ENCODE measurements at places on chromosomes 7 and 10.
A peak's percentile ranks its signal among the peaks of the same experiment; 100 is the strongest.

- peak; percentile 81 for DNase-seq
These were observed at the start of gene ABCB1 for GRCh38 chr7:87600130-87601124. ABCB1 (minus strand) TSS chr7:87600884; CDS start chr7:87600184, 700 bp downstream.

DNA sequence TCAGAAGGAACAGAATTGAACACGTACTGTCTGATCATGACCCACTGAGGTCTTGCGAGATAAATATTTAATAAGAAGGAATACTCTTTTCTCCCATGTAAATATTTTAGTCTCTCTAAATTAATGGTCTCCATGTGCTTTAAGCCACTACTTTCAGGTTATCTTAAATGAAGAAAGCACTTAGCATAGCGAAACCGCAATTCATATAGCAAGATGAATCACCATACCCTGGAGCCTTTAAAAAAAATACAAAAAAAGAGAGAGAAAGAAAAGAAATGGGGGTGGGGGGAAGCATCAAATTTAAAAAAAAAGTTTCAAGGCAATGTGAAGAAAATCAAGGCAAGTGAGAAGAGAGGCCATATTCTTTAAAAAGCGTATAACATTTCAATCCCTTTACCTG is 82.5 kb downstream of the CTTNBP2 start:
- no peak for DNase-seq

DNA sequence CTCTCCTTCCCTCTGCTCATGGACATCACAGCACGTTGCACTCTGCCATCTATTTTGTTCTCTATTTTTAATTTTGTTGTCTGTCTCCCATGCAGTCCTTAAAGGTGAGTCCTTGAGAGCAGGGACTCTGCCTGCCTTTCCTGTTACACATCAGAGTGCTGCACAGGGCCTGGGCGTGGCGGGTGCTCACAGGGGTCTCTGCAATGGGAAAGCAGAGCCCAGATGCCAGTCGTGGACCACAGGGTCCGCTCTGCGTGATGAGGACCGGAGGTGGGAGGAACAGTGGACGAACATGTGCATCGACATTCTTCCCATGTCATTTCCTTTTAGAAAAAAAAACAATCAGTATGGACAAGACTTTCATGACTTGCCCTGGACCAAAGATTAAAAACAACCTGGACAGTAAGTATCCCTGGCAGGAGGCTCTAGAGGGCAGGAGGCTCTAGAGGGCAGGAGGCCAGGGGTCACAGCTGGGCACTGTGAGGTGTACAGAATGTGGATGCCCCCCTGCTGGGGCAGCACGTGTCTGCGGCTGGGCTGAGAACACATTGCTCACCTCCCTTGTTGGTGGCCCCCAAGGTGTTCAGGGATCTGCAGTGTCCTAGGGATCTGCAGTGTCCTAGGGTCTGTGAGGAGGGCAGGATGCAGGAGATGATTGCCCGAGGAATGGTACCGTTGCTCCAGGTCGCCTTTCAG is 29.6 kb upstream of the ZNF488 start:
- no peak for DNase-seq

DNA sequence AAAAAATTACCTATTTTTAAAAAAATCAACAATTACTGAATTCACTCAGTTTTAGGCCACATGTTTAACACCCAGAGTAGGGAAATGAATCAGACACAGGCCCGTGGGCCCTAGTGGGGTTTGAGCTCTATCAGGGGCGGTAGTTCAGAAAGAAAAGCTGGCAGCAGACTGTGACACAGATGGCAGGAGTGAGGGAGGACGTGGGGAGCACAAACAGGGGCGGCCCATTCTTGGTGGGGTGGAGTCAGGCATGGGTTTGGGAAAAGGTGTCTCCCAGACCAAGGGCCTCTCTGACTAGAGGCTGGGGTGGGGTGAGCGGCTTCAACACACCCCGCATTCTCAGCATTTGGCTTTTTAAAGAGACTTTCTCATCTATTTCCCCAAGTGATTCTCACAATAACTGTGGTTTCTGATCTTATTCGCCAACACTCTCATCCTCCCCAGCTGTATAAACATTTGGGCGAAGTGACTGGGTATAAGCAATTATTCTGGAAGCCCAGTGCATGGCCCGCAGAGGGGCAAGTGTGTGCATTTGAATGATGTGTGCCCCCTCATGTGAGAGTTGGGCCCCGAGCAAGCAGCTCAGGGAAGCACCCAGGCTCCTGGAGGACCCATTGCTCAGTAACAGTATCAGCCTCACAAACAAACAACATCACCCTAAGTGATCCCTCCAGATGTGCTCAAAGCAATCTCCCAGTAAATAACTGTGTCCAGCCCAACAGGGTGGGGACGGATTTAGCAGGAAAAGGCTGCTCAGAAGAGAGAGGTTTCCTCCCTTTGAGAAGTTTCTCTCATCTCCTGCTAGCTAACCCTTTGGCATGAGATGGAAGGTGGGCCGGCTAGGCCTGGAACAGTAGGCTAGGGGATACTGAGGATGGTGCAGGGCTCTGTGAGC is 437.6 kb upstream of the ZMIZ1 start:
- no peak for DNase-seq

DNA sequence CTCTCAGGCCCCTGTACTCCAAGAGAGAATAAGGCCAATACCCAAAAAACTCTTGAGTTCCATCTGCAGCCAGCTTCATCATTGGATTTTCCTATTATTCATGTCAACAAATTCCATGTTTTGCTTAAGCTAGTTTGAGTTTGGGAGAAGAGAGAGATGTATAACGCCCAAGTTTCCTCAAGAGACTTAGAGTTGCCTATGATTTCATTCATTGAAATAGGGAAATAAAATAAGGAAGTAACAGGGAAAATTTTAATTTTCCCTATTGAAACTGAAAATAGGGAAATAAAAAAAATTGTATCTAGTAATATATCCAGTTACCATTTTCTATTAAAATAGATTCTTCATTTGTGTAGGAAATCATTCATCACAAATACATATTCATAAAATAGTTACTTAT is 66.5 kb upstream of the SVIL start:
- no peak for DNase-seq

DNA sequence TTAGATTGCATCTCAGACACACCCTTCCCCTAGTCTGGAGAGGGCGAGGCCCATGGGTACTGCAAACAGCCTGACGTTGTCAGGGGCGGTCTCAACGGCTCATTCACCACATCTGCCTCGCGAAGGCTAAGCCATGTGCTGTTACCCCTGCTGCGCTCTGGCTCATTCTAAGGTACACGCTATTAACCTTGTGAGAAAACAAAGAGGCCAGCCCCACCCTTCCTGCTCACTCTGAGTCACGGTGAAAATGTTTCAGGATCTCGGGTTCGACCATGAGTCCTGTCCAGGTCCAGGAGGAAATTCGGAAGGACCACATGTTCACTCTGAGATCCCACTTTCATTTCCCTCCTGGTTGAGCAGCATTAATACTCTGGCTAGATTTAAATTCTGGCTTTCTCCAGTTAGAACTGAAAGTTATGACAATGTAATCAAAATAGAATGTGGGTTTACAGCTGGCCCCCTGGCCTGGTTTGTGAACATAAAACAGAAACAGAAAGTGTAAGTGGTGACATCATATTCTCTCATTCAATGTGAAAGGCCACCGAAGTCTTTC is 55.2 kb downstream of the EGFR start:
- DNase-seq: no peak

DNA sequence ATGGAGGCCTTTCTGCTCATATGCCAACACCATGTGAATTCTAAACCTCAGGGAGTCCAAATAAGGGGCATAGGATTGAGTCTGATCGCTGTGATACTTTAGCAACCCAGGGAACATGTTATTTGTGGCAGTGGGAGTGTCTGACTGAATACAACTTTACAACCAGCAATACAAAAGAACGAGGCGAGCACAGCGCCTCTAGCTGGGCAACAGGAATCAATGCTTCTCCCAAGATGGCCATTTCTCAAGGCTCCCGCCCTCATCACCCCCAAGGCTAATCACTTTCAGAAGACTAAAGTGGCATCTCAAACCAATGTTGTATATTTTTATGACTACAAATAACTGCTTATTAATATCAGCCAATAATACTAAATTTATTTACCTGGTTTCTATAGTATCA is 28.1 kb downstream of the YWHAG start:
- DNase-seq: no peak

GRCh38 chr7:91749418-91749817 is 131.1 kb downstream of the MTERF1 start:
- DNase-seq: no peak

DNA sequence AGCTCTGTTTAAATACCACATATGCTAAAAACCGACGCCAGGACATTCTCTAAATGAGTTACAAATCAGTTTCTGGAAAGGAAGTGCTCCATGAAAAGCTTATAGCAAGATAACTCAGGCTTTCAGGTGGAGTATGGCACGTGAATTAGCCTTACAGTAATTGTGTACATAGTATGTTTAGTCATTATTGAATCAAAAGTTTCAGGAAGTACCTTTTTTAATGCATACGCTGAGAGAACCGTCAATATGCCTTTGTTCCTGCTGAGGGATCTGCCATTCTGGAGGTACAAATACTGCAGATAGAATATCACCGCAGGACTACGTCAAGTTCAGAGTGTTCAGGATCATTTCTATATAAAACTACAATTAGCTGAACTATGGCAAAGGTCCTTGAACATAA is 45.7 kb downstream of the ANKMY2 start:
- no peak for DNase-seq

DNA sequence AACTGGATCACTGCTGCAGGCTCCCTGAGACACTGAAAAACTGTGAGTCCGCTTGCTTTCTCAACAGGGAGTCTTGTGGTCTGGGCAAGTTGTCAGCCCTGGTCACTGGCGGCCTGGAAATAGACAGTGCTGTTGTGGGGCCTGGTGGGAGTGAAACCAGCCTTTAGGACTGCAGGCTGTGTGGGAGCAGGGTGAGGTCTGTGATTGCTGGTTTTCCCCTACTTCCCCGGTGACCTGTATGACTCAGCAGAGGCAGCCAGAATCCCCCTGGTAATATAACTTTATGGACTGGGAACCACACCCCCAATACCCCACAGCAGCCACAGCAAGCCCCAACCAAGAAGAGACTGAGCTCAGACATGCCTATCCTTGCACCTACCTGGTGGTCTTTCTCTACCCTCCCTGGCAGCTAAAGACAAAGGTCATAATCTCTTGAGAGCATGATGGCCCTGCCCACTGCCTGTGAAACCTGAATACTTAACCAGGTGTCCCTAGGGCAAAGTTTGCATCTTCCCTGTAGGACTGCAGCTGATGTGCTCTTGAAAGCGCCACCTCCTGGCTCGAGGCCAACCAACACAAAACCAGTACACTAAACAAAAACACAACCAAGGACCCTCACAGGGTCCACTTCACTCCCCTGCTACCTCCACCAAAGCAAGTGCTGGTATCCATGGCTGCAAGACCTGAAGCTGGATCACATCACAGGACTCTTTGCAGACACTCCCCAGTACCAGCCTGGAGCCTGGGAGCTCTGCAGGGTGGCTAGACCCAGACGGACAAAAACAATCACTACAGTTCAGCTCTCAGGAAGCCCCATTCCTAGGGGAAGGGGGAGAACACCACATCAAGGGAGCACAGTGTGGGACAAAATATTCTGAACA is 7.2 kb upstream of the ADAM22 start:
- peak; percentile 17 for DNase-seq

DNA sequence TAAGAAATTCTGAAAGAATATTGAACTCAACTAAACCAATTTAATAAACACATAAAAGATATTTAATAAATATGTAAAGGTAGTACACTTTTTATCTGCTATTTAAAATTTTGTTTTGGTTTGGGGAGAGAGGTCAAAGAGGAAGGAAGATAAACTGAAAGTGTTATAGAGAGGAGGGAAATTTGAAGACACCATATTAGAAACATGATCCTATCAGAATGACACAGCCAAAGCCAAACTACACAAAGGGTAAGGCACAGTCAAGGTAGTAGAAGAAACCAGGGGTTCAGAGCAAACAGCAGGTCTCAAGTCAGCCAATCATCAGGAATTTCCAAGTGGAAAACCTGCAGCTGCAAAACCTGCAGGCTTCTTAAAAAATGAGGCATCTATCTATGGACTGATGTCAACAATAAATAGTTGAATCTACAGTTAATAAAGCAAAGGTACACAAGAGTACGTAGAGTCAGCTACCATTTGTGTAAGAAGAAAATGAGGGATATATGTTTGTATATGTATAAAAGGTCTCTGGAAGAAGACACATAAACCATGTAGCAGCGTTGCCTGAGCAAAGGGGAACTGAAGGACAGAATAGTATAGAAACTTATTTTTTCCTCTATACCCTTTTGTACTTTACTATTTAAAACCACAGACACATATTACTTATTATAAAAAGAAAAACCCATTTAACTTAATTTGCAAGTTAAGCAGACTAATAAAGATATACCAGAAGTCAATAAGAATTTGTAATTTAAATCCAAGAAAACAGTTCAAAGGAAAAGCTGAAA is 10.0 kb downstream of the ZNF800 start:
- DNase-seq: peak; percentile 11

- DNase-seq: no peak
These were observed 62.6 kb downstream of the CCNY start for GRCh38 chr10:35398908-35399307.

- no peak for DNase-seq
These were observed 1382.6 kb downstream of the GATA3 start for GRCh38 chr10:9437131-9437530.

DNA sequence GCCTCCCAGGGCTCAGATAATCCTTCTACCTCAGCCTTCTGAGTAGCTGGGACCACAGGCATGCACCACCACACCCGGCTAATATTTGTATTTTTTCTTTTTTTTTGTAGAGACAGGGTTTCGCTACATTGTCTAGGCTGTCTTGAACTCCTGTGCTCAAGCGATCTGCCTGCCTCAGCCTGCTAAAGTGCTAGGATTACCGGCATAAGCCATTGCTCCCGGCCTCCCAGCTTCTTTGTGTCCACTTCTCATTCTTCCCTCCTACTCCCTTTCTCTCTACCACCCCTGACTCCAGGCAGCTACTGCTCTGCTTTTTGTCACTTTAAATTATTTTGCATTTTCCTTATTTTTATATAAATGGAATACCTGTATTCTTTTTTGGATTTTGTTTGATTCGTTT is 83.4 kb downstream of the PALS2 start:
- DNase-seq: no peak

DNA sequence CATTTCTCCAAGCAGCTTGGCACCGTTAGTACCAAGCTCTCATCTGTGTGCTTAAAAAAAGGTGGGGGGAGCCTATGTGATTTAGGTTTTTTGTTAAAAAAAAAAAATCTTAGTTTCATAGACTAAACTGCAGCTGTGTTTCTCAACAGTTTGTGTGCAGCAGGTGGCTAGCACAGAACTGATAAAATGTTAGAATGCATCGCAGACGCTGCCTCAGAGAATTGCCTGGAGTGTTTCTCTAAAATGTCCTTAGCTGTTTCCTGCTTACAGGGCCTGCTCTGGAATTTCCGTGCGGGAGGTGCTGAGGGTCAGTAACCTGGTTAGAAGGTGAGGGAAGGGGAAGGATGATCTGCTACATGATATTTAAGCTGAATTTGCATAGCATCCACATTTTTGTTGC is 268.9 kb downstream of the PLXDC2 start:
- DNase-seq: no peak

All from hematopoietic multipotent progenitor cell treated with erythropoietin and hydrocortisone succinate and interleukin-3 and kit ligand, for 4 days (in vitro differentiated cells).